ENCODE measurements at places on chromosomes 16 and 17.

DNA sequence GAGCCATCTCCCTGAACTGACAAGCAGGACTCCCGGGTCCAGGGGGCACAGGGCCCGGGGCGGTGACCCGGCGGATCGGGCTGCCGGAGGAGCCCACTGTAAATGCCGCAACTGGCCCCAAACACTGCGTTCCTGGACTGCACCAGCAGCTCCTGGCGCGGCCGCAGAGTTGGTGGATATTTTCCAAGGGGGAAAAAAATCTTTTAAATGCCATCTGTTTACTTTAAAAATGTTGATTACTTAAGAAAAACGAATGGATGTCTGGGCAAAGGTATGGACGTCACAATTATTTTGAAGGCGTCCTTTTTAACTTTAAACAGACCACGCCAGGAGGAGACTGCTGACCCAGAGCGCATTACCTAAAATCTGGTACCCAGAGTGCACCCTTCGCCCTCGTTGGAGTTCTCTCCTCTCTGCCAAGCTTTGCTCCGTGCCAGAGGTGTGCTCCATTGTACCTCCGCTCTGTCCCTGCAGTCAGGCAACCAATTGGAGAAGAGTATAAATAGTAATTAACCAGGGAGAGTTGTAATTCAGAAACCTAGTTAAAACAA is 3.4 kb downstream of the HS3ST3B1 start:
- DNase-seq, result no peak

- DNase-seq, result no peak
These were observed 571 bp upstream of the USP10 start for GRCh38 chr16:84699147-84699711.

GRCh38 chr16:78927766-78928165 is 672.8 kb downstream of the MAF start:
- no peak for DNase-seq

DNA sequence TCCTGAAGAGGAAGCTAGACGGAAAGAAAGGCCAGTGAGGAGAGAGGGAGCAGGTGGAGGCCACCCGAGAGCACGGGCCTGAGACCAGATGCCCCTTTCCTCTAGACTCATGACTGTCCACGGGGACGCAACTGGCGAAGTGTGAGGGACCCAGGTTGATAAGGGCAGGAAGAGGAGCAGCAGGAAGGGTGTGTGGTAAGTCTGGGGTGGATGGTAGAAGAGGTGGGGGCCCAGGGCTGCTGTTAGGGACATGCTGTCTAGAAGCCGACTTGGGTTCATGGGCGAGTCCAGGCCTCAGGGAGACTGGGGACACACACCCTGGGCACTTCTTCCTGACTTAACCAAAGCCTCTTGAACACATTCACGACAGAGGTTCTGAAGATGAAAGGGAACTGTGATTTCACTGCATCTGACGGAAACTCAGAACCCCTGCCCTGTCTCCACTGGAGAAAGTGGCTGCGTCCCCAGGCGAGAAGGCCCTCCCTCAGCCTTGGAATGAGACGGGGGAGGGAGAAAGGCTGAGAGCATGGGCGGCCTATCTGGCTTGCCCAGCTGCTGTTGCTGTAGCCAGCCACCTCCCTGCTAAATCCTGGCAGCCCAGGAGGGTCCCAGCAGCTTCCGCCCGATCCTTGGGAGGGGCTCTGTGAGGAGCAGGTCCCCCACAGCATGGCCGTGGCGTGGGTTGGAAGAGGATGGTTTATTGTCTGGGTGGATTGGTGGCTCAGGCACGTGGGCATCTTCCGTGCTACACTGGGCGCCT is 6.0 kb downstream of the HIC1 start:
- DNase-seq, result no peak

DNA sequence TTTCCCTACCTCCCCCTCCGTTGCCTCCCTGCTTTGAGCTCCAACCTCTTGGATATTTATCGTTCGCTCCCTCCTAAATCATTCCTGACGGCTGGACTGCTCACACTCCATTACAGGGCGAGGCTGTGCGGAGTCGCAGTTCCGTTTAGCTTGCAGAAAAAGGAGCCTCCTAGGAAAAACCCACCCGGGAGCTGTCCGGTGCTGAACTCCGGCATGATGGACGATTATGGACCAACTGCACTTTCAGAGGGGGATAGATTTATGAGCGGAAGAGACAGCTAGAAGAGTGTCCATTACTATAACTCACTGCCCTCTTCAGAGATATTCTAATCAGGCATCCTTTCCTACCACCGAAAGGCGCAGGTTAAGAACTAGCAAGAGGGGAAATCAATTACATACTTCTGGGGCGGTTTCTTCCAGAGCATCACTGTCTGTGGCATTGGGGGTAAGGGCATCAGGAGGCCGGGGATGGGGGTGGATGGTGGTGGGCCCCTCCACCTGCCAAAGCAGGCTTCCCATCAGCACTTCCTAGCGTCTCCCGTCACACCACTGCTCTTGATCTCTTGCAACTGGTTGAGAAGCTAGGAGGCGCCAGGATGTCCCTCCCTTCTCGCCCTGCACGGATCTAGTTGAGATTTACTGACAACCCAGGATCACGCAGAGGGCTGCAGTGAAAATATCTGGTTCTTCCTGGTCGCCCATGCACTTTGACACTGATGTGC is 251.2 kb downstream of the ENGASE start:
- no peak for DNase-seq

- no peak for DNase-seq
These were observed 52.5 kb downstream of the TEKT5 start for GRCh38 chr16:10641953-10642949.

DNA sequence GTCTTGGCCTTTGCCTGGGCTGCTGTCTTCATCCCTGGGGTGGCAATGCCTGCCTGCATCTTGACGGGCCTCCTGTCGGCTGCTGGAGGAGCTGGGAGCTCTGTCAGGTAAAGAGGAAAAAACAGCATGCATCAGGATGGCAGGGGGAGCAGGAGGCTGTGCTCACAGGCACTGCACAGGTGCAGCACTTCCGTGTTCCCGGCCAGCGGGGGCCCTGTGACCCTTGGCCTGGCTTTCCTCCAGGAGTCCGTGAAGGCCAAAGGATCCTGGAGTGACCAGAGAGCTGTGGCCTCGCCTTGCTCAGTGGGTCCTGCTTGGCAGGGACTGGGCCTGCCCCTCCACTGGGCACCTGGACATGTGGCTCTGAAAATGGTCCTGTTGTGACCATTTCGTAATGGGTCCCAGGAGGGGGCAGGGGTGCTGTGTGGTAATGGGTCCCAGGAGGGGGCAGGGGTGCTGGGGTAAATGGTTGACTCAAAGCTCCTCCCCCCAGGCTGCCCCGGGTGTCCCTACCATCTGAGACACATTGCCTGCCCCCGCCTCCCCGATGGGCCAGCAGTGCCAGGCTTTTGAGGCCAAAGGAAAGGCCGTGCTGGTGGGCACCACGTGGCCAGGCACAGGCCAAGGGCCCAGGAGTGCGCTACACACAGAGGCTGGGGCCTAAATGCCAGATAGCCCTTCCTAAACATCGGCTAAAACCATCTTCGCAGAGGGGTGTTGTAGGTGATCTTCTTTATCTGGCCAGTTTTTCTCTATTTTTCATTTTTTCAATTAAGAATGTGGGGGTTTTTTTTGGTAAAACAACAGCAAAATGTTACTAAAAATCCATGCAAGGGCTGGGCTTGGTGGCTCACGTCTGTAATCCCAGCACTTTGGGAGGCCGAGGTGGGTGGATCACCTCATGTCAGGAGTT is 4.0 kb upstream of the FASN start:
- no peak for DNase-seq

GRCh38 chr17:69909389-69909788 is 165.6 kb upstream of the KCNJ16 start:
- no peak for DNase-seq

DNA sequence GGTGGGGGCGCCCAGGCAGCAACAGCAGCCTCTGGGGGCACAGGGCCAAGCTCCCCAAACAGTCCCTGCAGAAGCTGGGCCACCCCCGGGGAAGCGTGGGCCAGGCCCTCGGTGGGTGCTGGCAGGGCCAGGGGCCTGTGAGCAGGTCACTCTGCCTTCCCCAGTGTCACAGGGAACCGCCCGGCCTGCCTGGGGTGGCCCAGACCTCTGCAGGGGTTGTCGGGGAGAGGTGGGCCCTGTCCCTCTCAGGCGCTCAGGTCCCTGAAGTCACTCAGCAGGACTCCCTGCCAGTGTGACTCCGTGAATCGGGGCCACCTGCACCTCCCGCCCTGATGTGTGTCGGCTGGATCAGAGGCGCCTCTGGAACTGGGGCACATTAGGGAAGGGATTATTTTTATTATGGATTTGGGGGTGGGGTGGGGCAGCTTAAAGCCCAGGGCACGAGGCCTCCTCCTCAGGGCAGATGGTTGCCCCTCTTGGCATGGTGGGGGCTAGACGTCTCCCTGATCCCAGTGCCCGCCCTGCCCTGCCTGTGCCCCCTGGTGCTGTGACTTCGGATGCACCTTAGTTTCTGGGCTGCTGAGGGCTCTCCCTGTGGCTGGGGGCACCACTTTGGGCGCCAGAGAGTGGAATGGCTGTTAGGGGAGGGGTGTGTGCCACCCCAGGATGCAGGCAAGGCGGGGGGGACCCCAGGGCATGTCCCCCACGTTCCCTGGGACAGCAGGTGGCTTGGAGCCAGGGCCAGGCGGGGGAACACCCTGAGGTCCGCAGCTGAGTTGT is 1.2 kb upstream of the GNG13 start:
- DNase-seq, result no peak

Data from activated CD4-positive, alpha-beta T cell treated with anti-CD3 and anti-CD28 coated beads, Interleukin-2, amount 50 U/mL, for 4 hours (primary cell).